ENCODE measurements at places on chromosomes 4 and X. TPM values are rescaled to one million over a fixed set of nuclear protein-coding genes. Genes with fewer than 3 reads are reported as not detected.
A peak's percentile ranks its signal among the peaks of the same experiment; 100 is the strongest.

- no peak for DNase-seq
These were observed 156.1 kb downstream of the ENPP6 start for GRCh38 chr4:184061582-184061981.

DNA sequence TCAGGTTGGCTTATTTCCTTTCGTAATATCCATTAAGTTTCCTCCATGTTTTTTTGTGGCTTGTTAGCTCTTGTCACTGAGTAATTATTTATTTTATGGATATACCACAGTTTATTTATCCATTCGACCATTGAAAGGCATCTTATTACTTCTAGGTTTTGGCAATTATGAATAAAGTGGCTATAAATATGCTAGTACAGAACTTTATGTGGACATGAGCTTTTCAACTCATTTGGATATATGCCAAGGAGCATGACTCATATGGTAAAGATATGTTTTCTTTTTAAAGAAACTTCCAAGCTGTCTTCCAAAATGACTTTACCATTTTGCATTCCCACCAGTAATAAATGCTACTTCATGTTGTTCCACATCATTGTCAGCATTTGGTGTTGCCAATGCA is 803.6 kb downstream of the GLUD2 start:
- DNase-seq, result peak; percentile 40

DNA sequence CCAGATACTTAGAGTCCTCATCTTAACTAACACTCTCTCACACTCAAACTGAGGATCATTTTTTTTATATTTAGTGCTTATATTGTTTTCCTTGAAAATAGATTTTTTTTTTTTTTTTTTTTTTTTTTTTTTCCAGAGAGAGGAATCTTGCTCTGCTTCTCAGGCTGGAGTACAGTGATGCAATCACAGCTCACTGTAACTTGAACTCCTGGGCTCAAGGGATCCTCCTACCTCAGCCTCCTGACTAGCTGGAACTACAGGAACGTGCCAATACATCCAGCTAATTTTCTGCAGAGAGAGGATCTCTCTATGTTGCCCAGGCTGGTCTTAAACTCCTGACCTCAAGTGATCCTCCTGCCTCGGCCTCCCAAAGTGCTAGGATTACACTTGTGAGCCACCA is 650.3 kb upstream of the ATOH1 start:
- DNase-seq, result no peak

DNA sequence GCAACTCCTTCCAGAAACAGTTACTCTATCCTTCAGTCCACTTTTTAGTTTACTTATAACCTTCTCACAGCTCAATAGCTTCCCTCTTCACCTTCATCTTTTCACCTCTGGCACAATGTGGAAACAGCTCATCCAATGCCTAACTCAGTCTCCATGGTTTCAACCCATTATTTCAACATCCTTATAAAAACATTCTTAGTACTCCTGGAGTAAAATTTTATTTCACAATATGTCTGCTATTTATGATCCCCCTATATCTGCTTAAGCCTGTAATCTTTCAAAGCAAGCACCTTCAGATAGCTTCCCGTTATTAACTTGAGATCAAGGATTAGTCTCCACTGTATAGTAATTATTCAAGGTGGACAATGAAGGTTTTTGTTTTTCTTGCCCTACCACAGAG is 156.3 kb downstream of the GASK1B start:
- DNase-seq, result peak; percentile 78

DNA sequence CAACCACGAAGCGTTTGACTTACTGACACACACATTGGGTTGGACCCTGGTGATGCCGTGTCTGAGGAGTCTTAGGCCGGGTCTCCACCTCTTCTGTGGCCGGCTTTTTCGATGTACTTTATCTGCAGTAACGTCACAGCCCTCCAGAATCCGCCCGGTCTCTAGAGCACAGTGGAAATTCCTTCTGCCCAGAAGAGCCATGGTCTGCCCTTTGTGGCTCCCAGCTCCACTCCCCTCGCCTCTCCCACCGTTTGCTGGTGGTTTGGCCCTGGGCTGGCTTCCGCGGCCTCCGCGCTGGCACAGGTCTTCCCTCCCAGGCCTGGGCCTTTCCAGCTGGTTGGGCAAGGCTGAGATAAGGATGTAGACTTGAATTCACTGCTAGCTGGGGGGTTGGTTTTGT is 4.3 kb downstream of the MAEA start:
- DNase-seq, result peak; percentile 82

DNA sequence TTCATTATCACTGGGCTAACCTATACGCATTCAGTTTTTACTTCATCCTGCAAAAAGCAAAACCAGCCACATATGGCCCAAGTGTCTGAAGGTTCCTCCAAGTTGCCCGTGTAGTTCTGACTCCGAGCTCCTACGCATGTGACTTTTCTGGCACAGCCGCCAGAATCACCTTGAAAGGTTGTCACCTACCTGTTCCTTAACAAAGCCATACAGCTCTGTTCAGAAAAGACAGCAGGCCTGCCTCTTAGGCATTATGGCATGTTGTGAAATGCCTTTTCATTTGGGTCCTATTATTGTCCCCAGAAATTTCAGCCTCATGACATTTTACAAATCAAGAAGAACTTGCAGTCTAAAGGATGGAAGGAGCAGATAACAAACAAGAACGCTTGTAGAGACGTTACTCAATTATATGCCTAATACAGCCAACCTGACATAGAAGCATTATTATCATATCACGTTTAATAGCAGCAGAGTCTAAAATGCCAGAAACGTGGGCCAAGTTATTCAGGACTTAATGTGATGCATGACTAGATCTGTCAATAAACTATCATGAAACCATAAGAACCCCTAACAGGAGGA is 118.5 kb downstream of the RBM47 start:
- DNase-seq, result no peak

- peak; percentile 49 for DNase-seq
These were observed 136.2 kb downstream of the PALLD start for GRCh38 chr4:168633064-168633463.

- DNase-seq, result no peak
These were observed 96.2 kb upstream of the ANK2 start for GRCh38 chr4:112953262-112953661.

The GLOD5 gene
- not detected for total RNA-seq

The PDLIM3 gene
- total RNA-seq, result 96.6 TPM

The CBLL2 gene
- not detected for total RNA-seq

The RBMXL3 gene
- not detected for total RNA-seq

The SPANXD gene
- 0.43 TPM for total RNA-seq

The USO1 gene
- total RNA-seq, result 105 TPM

The PDZD11 gene
- 54.0 TPM for total RNA-seq

The GRIA2 gene
- total RNA-seq, result 1.9 TPM

The SLITRK4 gene
- total RNA-seq, result 6.1 TPM

The SMARCA1 gene
- 64.7 TPM for total RNA-seq

All from fibroblast of villous mesenchyme (primary cell).